ENCODE measurements at places on chromosomes 11 and 22. TPM values are rescaled to one million over a fixed set of nuclear protein-coding genes. Genes with fewer than 3 reads are reported as not detected.
A peak's percentile ranks its signal among the peaks of the same experiment; 100 is the strongest.

Gene CARNS1
- 29.0 TPM for total RNA-seq

DNA sequence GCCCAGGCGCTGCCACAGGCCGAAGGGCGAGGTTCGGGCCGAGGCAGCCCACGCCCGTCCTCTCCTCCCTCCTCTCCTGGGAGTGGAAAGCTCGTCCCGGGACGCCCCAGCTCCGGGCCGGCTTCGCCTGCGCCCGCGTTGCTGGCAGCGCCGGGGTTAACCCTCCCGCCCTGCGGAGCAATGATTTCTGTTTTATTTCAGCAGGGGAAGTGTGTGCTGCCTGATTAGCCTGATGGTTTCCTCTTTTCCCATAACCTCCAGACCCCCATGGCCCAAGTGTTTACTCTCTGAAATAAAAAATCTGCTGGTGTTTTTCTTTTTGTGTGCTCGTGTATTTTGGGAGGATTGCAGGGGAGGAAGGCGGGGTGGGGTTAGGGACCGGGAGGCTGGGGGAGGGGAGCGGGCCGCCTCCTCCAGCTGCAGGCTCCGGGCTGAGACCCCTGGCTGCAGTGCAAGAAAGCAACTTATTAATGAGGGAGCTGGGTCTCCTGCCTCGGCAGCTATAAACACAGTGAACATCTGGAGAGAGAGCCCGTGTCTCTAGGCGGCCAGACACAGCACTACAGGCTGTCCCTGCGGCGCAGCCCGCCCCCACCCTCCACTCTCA, 38.6 kb downstream of the ETS1 start:
- H3K36me3 ChIP-seq: no peaks in the 10 kb centered on the region
- peak; percentile 53 for DNase-seq
- peak overlapping the region; percentile 27 for H3K27ac ChIP-seq
- H3K27me3 ChIP-seq: no peaks in the 10 kb centered on the region

DNA sequence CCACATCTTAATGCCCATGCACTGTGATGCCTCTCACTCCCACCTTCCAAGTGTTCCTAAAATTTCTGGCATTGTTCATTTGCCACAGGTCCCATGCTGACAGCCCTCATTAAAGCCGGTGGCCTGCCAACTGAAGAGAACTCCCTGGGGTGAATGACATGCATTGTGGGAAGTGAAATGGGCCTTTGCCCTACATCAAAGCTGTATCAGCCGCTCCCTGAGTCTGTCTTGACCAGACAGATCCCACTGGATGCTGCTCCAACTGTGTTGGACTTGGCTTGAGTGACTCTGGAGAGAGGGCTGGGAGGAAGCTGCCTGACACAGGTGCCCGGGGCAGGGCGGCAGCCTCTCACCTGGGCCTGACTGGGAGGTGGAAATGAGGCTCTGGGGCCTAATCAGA, 8.8 kb upstream of the SEC14L4 start:
- H3K4me3 ChIP-seq: no peak overlapping the region
- H3K4me1 ChIP-seq: no peaks in the 10 kb centered on the region
- no peaks in the 10 kb centered on the region for H3K36me3 ChIP-seq
- DNase-seq: no peak
- no peaks in the 10 kb centered on the region for H3K27me3 ChIP-seq
- no peak overlapping the region for H3K27ac ChIP-seq

DNA sequence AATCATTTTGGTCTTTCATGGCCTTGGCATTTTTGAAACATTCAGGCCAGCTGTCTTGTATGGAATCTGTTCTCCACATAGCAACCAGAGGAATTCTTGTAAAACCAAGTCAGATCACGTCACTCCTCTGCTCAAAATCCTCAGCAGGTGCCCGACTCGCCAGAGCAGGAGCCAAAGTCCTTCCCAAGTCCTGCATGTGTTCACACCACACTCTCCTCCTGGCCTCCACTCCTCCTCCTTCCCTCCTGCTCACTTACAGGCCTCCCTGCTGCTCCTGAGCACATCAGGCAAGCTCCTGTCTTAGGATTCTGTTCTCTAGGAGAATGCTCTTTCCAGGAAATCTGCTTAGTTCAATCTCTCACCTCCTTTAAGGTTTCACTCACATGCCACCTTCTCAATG, 6.9 kb upstream of the PSMC3 start:
- H3K27me3 ChIP-seq: no peaks in the 10 kb centered on the region
- no peaks in the 10 kb centered on the region for H3K36me3 ChIP-seq
- no peak for DNase-seq
- no peaks in the 10 kb centered on the region for H3K4me1 ChIP-seq
- no peak overlapping the region for H3K4me3 ChIP-seq

- peak within 1 kb of the TSS; percentile 77 for H3K27ac ChIP-seq
- H3K4me3 ChIP-seq: peak within 1 kb of the TSS; percentile 80
- no peaks in the 10 kb centered on the region for H3K27me3 ChIP-seq
- DNase-seq: peak; percentile 85
These were observed at the start of gene CYTH4 for GRCh38 chr22:37282385-37282677. Gene CYTH4, plus strand, starts transcription at chr22:37282508. Its CDS starts 62 bp downstream, at chr22:37282570.

Gene FDXACB1
- 2.0 TPM for total RNA-seq

- no peaks in the 10 kb centered on the region for H3K36me3 ChIP-seq
- no peak overlapping the region for H3K27ac ChIP-seq
- DNase-seq: peak; percentile 30
- H3K27me3 ChIP-seq: no peaks in the 10 kb centered on the region
- H3K4me1 ChIP-seq: peaks cover 75% of the 10 kb centered on the region
These were observed 28.2 kb upstream of the TMPRSS4 start for GRCh38 chr11:118048472-118049370.

DNA sequence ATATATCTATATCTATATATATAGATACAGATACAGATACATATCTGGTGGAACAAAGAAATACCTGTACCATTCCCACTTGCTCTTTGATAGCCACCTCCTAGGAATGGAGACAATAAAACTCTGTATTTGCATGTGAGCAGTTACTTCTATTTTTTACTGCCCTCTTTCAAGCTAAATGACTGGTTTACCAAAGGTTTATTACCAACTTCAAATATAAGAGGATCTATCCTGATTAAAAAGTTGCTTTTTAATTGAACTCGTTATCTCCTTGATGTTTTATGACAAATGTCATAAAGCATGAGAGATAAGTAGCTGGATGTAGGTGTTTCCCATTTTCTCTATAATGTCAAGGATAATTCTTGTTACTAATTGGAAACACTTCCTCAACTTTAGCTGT, 21.7 kb upstream of the GRIK4 start:
- H3K4me1 ChIP-seq: no peaks in the 10 kb centered on the region
- H3K4me3 ChIP-seq: no peak overlapping the region
- H3K27ac ChIP-seq: no peak overlapping the region
- H3K27me3 ChIP-seq: no peaks in the 10 kb centered on the region
- no peak for DNase-seq

Gene SLC3A2
- 200 TPM for total RNA-seq

Gene OR52N4
- total RNA-seq: 2.1 TPM

- peak overlapping the region; percentile 75 for H3K27ac ChIP-seq
- H3K4me3 ChIP-seq: peak overlapping the region; percentile 55
- H3K36me3 ChIP-seq: no peaks in the 10 kb centered on the region
- no peak for DNase-seq
- H3K4me1 ChIP-seq: peaks cover 62% of the 10 kb centered on the region
- H3K27me3 ChIP-seq: peaks cover 7% of the 10 kb centered on the region
These were observed 1.2 kb downstream of the SYNGR1 start for GRCh38 chr22:39350757-39351688.

GRCh38 chr11:123479048-123479837, 49.2 kb downstream of the GRAMD1B start:
- H3K4me1 ChIP-seq: peaks cover 49% of the 10 kb centered on the region
- DNase-seq: peak; percentile 48
- H3K4me3 ChIP-seq: no peak overlapping the region

DNA sequence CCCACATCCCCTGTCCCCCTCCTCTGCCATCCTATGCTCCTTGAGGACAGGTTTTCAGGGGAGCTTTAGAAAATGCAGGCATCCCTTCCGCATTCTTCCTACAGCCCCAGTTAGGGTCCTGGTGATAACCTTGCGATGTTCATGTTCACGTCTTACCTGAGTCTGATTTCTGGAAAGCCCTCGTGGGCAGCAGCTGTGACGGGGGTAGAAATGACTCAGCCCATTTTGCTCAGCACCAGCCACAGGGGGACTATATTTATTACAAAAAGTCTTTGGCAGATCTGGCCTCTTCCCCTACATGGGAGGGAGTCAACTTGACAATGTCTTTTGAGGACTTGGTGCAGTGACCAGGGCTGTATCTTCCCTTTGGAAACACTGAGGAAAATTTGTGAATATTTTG, 12.3 kb downstream of the PKNOX2 start:
- DNase-seq: no peak
- H3K27me3 ChIP-seq: no peaks in the 10 kb centered on the region
- no peak overlapping the region for H3K4me3 ChIP-seq
- H3K36me3 ChIP-seq: no peaks in the 10 kb centered on the region

DNA sequence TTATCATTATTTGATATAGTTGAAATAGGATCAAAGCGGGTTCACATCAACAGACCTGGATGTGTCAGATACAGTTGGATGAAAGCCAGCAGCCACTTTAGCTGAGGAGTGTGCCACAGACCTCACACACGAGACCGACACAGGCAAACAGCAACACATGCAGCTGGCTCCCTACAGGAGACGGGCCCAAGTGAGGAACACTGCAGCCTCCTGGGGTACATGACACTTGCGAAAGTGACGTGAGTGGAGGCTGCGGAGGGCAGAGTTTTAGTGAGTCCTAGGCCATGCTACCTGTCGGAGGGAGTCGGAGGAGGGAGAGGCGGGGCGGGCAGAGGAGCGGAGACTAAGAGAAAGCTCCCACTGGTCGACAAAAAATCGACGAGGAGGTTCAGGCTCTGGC, 100.9 kb upstream of the BID start:
- H3K36me3 ChIP-seq: peaks cover 38% of the 10 kb centered on the region
- no peak for DNase-seq
- H3K4me3 ChIP-seq: no peak overlapping the region
- no peaks in the 10 kb centered on the region for H3K27me3 ChIP-seq
- H3K27ac ChIP-seq: no peak overlapping the region

- H3K36me3 ChIP-seq: no peaks in the 10 kb centered on the region
- no peak overlapping the region for H3K27ac ChIP-seq
- no peak overlapping the region for H3K4me3 ChIP-seq
- H3K27me3 ChIP-seq: no peaks in the 10 kb centered on the region
- peaks cover 52% of the 10 kb centered on the region for H3K4me1 ChIP-seq
These were observed 2.9 kb downstream of the ALDH3B1 start for GRCh38 chr11:68012843-68013610.

- H3K36me3 ChIP-seq: no peaks in the 10 kb centered on the region
- H3K27me3 ChIP-seq: no peaks in the 10 kb centered on the region
- no peak overlapping the region for H3K27ac ChIP-seq
- no peak overlapping the region for H3K4me3 ChIP-seq
These were observed 92.6 kb downstream of the KIAA1671 start for GRCh38 chr22:25045159-25045558.

GRCh38 chr11:122744357-122744756, 88.8 kb downstream of the UBASH3B start:
- H3K4me1 ChIP-seq: peaks cover 73% of the 10 kb centered on the region
- no peaks in the 10 kb centered on the region for H3K36me3 ChIP-seq
- no peaks in the 10 kb centered on the region for H3K27me3 ChIP-seq
- H3K4me3 ChIP-seq: no peak overlapping the region

DNA sequence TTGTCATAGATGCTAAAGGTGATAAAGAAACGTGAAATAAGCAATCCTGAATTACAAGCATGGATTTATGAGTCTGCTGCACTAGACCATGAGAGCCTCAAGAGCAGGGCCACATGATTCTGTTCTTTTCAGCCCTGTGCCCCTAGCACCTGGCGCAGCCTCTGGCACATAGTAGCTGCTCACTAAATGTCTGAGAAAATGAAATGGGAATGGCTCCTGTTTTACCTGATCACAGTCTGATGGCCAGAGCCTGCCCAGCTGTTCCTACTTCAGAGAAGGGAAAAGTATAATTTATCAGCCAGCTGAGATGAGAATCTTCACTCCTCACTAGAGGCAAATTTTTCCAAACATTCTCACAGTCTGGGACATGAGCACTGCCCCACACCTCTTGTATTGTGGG, 10.7 kb upstream of the PKNOX2 start:
- DNase-seq: no peak
- no peaks in the 10 kb centered on the region for H3K27me3 ChIP-seq
- H3K36me3 ChIP-seq: no peaks in the 10 kb centered on the region

DNA sequence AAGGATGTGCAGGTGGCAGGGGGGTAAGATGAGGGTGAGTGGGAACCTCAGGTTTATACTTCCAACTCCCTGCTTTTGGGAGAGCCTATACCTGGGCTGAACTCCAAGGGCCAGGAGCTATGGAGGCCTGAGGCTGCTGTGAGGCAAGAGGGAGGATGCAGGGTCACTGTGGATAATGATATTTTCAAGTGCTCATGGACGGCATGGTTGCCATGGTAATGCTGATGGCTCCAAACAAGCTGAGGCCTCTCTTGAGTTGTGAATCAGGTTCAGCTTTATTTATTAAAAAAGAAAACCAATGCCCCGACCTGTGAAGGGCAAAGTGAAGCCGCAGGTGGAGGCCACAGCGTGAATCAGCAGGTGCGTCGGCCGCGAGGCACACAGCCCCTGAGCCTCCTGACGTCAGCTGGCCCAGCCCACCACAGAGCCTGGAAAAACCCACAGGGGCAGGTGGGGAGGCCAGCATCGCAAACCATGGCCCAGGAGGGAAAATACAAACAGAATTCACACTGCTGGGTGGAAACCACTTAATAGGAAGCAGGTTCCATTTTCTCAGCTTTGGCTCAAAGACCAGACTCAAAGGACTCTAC, 17.4 kb upstream of the CREB3L1 start:
- DNase-seq: no peak
- no peaks in the 10 kb centered on the region for H3K36me3 ChIP-seq
- H3K27ac ChIP-seq: no peak overlapping the region
